ENCODE measurements at places on chromosomes 6 and 20.

- no peak for DNase-seq
Observed at GRCh38 chr6:147811913-147812629, 303.6 kb downstream of the SAMD5 start.

DNA sequence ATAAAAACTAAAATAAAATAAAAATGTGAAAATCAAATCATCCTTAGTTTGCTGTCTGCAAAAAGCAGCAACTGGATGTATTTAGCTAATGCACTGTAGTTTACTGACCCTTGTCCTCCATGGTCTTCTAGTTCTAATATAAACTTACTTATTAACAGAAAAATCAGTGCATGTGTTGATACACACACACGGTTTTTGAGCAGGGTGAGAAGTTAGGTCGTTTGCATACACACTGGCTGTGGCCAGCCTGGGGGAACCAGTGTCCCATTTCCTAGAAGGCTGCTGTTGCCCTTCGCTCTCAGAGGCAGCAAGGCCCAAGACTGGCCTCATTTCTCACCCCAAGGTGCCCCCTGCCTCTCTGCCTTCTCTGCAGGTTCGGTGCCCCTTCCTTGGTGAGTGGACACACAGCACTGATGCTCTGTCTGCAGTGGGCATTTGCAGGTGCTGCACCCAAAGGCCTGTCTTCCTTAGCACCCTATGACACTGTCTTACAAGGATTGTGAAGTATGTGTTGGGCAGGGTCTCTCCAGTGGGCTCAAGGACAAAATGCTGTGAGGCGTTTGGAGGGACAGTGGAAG, 168.5 kb downstream of the SCP2D1 start:
- no peak for DNase-seq

GRCh38 chr6:160069050-160069454, 52.6 kb upstream of the SLC22A1 start:
- no peak for DNase-seq

DNA sequence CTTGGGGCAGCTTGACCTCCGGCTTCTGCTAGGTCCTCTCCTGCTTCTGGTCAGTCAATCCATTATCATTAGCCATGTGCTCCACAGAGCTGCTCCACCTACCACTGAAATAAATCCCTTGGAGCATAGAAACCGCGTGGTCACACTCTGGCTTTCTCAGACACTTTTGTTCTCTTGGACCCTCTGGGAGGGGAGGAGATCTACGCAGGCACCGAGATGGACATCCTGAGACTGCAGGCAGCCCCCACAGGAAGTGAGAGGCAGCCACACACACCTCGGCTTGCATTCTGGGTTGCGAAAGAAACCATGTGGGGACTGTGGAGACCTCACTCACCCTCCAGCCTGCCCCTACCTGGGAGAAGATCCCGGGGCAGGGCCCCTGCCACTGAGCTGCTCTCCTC, 79.5 kb downstream of the FYN start:
- no peak for DNase-seq

DNA sequence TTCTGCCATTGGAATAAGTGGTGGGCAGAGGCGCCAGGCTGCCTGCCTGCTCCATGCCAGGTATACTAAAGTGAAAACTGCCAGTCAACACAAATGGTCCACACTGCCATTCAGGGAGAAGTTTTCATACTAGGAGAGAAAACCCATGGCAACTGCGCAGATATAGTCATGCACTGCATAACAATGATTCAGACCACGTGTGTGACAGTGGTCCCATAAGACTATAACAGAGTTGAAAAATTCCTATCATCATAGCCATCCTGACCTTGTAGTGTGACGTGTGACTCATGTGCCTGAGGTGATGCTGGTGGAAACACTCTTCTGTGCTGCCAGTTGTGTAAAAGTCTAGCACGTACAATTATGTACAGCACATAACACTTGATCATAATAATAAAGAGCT, 25.1 kb downstream of the ZC3H12D start:
- no peak for DNase-seq

DNA sequence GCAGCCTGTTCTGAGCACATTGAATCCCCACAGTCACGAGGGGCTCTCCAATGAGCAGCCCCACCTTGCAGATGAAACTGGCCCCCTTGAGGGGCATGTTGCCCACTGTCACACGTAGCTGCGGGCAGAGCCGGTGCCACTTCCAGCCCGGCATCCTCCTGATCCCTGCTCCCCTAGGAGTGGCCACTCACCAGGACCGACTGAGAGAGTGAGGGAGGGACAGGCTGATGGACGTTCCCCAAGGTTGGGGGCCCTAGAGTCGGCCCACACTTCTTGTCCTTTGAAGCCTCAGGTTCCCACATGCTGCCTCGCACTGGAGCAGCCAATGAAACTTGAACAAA, 10.5 kb downstream of the ENTPD6 start:
- no peak for DNase-seq

DNA sequence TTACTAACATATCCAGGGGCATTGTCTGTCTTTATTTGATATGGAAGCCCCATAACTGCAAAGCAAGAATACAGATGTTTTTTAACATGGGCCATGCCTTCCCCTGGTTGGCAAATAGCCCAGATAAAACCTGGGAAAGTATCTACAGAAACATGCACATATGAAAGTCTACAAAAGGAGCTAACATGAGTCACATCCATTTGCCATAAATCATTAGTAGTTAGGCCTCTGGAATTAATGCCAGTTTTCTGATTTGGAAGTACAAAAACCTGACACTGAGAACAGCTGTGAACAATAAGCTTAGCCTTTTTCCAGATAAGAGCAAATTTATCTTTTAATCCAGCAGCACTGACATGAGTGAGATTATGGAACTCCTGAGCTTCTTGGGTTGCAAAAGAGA, 418.0 kb upstream of the IMPG1 start:
- DNase-seq, result no peak

DNA sequence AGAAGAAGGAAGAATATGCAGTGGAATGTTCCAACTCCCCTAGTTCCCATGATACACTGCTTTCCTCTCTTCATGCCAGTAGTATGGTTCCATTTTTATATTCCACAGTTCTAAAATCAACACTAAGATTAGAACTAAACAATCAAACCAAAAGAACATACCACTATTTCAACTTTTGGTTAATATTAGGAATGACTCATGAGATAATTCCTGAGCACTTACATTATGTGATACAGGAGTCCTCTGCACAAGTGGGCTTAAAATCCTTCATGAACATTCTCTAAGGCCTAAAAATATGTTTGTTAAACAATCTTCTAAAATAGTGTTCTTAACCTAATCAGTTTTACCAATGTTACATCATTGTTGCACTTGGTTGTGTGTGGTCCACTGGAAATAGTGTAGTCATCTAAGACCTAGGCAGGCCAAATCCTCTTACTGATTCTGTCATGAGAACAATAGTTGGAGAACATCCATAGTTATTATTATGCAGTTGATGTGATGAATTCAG, 30.3 kb upstream of the RCAN2 start:
- no peak for DNase-seq

GRCh38 chr6:157314705-157315321, 8.5 kb downstream of the TMEM242 start:
- no peak for DNase-seq

GRCh38 chr6:116371918-116372209, 1.1 kb downstream of the DSE start:
- DNase-seq, result no peak

GRCh38 chr6:93786474-93787330, 367.3 kb upstream of the EPHA7 start:
- DNase-seq, result no peak

GRCh38 chr6:81075974-81076373, 676.5 kb downstream of the TENT5A start:
- no peak for DNase-seq

GRCh38 chr20:36349384-36350170, 43.4 kb downstream of the DLGAP4 start:
- DNase-seq, result no peak

- DNase-seq, result no peak
Observed at GRCh38 chr6:169024047-169024660, 229.5 kb downstream of the THBS2 start.

DNA sequence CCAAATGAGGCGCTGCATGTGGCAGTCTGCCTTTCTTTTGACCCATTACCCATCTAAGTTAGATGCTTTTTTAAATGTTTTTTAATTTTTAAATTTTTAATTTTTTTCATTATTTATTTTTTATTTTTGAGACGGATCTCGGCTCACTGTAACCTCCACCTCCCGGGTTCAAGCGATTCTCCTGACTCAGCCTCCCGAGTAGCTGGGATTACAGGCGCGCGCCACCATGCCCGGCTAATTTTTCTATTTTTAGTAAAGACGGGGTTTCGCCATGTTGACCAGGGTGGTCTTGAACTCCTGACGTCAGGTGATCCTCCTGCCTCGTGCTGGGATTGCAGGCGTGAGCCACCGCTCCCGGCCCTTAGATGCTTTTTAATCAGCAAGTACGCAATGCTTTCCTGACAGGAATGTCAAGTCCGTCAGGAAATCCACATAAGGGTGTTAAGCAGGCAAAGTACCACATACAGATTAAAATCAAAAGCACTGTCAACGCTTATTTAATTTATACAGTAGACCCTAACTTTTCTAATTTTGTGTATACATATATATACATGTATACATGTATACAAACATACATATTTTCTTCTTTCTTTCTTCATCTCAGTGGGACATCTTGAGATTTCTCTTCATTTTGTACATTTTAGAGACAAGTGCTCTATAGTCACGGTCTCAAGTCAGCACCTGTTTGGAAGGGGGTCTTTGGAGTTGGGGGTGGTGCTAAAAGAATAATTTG, 995 bp upstream of the GSTA4 start:
- no peak for DNase-seq

DNA sequence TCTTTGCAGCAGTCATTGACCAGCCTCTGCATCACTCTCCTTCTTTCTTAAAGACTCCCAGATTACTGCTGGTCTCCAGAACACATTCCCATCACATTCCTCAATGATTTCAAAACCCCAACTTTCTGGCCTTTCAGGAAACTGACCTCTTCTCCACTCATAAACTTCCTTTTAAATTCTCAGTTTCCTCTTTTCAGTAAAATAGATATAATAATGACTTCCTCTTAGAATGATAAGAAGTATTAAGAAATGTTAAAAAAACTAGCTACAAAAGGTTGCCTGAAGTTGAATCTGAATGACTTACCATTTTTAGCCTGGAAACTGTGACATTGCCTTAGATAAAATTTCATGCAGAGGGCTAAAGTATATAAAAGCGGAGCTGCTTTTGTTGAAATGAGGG, 239.3 kb downstream of the OGFRL1 start:
- no peak for DNase-seq

DNA sequence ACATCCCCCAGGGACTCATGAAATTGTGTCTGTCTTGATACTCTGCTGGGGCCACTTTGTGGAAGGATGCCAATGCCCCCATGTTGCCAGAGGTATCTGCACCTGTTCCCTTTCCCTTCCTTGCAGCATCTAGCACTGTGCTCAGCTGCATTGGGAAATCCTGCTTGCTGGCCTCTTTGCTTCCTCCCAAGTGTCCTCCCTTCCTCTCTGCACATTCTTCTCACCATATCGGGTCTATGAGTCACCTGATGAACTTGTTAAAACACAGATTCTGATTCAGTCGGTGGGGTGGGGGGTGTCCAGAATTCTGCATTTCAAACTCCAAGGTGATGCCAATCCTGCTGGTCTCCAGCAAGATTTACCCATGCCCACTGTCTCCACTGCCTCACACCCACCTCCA, 467.8 kb downstream of the PTPRT start:
- DNase-seq, result no peak

- DNase-seq, result no peak
Observed at GRCh38 chr6:2109796-2110195, 135.6 kb downstream of the GMDS start.

DNA sequence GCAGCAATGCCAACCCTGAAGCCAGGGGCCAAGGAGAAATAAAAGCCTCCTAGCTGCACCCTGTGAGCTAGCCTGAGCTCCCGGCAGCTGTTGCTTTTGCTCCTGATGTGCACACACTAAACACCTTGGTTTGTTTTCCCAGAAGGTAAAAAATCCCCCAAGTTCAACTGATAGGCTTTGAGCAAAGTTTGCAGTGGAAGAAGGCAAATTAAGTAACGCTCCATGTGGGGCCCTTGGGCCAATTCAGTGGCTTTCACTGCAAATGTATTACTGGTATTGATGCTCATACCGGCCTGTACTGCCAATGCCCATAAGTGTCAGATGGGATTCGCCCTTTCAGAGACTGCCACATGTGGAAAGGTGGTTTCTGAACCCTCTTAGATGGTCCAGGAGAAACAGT, 9.4 kb upstream of the IDH3B start:
- DNase-seq, result no peak

DNA sequence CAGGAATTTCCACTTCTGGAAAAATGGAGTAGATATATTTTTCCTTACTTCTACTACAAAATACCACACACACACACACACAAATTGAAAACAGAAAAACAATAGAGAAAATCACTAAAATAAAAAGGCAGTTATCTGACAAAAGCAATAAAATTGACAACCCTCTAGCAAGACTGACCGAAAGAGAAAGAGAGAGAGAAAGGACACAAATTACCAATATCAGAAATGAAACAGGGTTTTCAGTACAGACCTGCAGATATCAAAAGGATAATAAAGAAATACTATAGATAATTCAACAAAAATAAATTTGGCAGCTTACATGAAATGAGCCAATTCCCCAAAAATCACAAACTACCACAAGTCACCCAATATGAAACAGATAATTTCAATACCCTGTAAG, 104.7 kb downstream of the OPRM1 start:
- no peak for DNase-seq

DNA sequence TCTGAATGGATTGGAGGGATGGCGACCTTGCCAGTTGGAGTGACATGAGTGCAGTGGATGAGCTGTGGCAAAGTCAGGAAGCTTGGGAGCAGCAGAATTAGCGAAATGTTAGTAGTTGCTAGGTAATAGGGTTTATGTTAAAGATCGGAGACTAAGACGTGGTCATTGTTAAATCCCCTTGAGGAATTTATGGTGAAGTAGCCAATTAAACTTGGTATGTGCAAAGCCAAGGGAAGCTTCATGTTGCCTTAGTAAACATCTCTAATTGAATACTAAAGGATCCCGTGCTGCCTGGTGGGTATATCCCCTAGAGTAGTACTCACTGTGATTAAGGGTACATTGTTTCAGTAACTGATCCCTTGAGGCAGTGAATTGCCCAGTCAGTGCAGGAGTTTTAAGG, 106.0 kb downstream of the PRIM2 start:
- no peak for DNase-seq

DNA sequence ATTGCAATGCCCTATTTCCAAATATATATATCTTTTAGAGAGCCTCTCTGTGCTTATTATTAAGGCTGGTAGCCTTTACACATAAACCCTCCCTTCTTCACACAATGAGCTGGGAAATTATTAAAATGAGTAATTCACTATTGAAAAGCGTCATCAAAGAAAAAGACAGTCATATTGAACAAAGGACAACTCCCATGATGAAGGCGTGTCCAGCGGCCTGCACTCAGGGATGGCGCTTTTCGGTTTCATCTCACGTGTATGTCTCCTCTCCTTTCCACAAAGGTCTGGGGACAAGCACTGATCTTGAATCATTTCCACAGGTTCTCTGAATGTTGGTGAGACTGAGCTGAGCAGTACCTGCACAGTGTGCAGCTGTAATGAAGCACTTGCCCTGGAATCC, 3.5 kb downstream of the SERPINB9 start:
- no peak for DNase-seq
